DMS153 (cell line): ENCODE measurements at places on chromosomes 16 and 17.

GRCh38 chr17:47945529-47946508 is 4.4 kb downstream of the PNPO start:
- no peak for DNase-seq

DNA sequence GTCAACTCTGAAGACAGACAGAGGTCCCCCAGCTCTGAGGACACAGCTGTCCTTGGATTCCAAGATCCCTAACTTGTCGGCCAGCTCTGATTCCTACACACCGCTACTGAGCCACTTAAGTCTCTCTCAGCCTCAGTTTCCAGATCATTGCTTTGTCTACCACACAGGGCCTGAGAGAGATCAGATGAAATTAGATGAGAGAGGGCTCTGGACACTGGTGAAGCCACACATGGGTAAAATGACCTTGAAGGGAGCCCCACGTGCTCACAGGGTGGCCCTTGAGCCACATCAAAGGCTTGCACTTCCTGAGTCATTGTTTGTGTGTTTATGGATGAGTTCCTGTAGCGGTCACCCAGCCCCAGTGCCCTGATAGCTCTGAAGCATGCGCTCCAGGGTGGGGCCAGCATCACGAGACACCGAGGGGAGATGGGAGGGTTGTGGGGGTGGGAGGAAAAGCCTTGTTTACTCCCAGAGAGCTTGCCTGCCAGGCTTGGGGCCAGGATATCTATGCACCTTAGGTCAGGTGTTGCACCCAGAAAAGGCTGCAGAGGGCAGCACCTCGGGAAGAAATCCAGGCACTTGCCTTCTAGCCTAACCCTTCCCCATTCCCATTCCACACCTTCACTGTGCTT is 32.7 kb upstream of the SLC6A2 start:
- DNase-seq, result peak; percentile 14

GRCh38 chr17:77465358-77466041 is 324.7 kb downstream of the SEC14L1 start:
- DNase-seq, result no peak

DNA sequence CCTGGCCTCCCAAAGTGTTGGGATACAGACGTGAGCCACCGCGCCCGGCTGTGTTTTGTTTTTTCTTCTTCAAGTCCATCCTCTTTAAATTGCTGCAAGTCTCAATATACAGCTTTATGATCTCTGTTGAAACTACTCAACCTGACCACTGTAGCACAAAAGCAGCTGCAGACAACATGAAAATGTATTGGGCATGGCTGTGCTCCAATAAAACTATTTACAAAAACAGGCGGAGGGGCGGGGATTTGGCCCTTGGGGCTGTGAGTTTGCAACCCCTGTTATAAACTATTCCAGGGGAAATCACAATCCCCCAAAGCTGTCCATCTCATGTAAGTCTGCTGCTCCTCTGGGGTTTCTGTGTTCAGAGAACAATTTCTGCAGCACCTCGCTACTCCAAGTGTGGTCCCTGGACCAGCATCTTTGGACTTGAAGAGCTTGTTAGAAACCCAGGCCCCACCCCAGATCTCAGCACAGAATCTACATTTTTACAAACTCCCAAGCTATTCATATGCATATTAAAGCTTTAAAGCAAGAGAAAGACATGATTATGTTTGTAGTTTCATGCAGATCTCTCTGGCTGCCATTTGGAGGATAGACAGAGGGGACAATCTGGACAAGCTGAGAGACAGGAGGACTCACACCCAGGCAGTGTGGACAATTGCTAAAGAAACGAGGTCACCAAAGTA is 33.6 kb downstream of the TEKT5 start:
- no peak for DNase-seq

- DNase-seq, result peak; percentile 36
These were observed 748 bp upstream of the CMTM3 start for GRCh38 chr16:66603537-66604375.

- peak; percentile 65 for DNase-seq
These were observed 13.5 kb downstream of the SPHK1 start for GRCh38 chr17:76397687-76398522.

DNA sequence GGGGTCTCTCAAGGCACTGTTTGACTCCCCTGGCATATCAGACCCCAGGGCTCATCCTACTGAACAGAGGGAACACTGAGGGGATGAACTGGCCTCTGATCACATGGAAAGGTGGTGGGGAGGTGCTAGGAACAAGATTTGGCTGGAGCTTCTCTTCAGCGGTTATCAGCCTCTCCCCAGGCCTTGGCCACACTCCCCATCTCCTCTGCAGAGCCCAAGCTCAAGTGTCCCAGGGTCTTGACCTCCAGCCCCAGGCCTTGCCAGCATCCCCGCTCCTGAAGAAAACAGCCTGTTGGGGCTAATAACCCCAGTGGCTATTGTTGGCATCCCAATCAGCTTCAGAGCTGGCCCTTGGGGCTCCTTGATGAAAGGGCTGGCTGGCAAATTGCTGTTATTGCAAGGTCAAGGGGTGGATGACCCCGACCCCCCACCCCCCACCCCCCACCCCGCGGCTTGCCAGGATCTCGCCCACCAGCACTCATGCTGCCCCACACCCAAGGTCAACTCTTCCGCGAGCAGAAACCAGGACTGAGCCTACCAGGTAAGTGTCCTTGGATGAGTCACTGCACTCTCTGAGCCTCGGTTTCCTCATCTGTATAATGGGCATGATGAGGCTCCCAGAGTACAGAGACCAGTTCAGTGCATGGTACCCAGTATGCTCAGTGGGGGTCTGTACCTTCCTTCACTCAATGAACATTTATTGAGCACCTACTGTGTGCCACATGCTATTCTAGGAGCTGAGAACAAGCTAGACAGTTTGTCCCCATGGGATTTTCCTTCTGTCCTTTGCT is 18.8 kb upstream of the FAM83G start:
- no peak for DNase-seq

GRCh38 chr16:20396846-20397467 is 7.6 kb downstream of the PDILT start:
- no peak for DNase-seq

DNA sequence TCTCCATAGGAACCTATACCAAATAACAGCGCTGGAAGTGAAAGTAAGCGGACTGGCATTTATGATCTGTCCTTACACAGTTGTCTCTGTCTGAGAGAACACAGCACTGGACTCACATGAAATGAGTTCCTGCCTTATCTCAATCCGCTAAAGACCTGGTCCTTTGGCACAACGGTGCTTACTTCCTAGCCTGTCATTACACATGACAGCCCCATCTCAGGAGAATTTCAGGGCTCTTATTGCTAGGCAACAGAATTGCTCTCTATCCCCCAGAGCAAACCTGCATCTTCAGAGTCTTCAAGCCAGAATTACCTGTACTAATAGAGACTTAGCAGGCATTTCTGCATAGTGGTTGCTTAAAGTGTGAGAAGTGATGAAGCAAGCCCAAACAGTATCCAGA is 4.3 kb downstream of the KCNJ2 start:
- no peak for DNase-seq

GRCh38 chr17:77245162-77245926 is 104.6 kb downstream of the SEC14L1 start:
- no peak for DNase-seq

DNA sequence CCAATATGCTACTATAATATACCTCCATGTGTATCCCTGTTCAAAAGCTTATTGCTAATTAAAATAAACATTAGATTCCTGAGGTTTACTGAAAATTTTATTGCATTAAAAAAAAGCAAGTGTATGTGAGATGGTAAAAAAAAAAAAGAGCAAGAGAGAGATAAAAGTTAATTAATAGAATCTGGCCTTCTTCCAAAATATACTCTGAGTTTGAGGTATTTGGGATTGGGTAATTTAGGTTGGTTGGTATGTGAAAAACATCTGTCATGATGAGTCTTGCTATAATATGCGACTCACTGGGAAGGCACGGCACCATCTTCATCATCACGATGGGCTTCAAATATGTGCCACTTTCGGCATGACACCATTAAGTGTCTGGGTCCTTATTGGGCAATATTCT is 711.1 kb upstream of the SOX9 start:
- no peak for DNase-seq

DNA sequence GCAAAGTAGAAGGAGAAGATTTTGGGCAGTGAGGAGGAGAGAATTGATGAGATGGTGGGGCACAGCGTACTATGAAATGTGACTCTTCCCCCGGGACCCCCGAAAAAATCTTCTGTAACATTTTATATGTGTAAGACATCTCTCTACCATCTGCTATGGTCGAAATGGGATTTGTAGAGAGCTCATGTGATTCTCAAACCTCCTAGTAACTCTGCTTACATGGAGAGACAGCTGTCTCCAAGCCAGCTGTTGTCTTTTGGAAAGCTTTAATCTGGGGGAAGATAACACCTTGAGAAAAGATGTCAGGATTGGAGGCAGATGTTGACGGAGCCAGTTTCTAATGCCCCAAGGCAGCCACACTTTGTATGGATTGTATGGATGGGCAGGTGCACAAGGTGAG is 94.1 kb downstream of the PRKCB start:
- no peak for DNase-seq
